ENCODE measurements at places on chromosomes 4 and X.

DNA sequence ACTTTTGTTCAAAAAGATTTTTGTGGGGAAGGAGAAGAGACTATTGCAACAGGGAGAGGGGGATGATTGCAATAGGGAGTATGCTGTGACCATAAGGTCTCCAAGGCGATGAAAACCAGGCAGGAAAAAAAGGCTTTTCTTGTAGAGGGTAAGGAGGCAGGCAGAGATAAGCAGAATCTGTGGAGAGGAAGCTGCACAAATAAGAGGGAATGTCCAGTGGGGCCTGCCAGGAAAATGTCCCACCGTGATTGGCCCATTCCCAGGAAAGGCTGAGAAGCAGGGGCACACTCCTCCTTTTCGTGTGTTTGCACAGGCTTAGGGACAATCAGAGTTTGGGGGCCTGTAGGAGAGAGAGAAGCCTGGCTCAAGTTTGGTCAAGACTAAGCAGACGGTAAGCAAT is 29.1 kb downstream of the SPACA5 start:
- DNase-seq = no peak

- peak; percentile 47 for DNase-seq
Observed at GRCh38 chr4:152894673-152895072, 41.5 kb upstream of the FHDC1 start.

DNA sequence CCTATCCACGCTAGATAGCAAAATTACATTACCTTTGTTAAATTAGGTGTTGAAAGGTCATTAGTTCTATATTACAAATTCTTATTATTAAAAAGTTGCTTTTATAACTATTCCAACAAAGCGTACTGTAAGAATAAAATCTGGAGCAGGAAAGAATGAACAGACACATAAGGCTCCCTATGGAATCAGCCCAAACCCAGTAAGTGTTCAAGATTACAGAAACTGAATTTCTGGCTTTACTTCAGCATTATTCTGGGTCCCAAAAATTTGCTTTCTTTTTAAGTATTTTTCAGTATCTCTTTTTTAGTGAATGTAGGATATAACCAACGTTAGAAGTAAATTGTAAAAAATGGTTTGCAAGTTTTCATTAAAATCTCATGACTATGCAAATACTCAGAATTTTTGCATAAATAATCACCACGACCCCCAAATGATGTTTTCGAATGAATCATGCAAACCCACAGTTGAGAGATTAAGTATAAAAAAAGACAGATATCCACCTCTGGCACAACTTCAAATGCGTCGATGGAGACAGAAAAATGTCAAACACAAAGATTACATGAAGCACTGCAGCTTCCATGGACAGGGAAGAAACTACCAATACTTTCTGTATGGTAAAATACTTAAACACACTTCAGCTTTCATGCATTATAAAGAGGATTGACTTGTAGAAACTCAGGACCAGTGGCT is 238.5 kb downstream of the RASL11B start:
- peak; percentile 55 for DNase-seq

DNA sequence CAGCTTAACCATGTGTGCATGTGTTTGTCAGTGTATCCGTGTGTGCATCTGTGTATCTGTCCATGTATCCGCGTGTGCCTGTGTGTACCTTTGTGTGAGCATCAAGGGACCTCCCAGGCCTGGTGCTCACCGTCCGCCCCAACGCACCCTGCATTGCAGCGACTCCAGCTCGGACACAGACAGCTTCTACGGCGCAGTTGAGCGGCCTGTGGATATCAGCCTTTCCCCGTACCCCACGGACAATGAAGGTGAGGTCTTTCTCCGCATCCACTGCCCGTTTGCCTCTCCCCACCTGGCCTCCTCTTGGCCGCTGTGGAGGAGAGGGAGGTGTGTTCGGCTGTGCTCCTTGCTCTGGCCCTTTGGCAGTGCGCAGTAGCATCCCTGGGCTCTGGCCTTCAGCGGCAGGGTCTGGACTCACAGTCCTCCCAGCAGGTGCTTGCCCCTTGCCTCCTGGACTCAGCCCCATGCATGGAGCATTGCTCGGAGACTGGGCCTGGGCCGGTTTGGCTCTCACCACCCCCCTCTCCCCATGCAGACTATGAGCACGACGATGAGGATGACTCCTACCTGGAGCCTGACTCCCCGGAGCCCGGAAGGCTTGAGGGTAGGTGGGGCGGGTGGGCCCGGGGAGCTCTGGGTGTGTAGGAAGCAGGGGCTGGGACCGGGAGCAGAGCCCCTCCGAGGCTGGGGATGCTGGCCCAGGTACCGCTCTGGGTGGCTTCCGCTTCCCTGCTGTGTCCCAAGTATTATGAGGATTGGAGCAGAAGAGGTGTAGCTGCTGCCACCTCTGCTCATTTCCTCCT is 16.4 kb upstream of the ADD1 start:
- no peak for DNase-seq

- no peak for DNase-seq
Observed at GRCh38 chr4:27011401-27011800, 150.8 kb downstream of the STIM2 start.

DNA sequence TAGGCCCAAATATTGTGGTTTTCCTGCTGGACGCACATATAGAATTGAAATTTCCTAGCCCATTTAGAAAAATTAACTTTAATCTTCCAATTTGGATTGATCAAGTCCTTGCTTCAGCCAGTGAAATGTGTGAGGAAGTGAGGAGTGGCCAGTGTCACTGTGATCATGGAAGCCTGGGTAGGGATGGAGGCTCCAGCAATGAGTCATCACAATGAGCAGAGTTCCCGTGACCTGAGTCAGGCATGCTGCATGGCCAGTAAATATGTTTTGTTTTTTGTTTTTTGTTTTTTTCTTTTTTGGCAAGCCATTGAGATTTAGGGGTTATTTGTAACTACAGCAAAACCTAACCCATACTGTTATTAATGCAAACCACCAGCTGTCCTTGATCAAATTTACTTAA is 52.1 kb downstream of the IDS start:
- DNase-seq = peak; percentile 60

- DNase-seq = no peak
Observed at GRCh38 chr4:30117433-30117832, 602.7 kb upstream of the PCDH7 start.

- DNase-seq = no peak
Observed at GRCh38 chr4:113699772-113700171, 61.8 kb downstream of the CAMK2D start.

- no peak for DNase-seq
Observed at GRCh38 chrX:143027275-143027674, 1.5 kb downstream of the SPANXN4 start.

GRCh38 chrX:102650903-102651241 is 411 bp upstream of the GPRASP1 start:
- DNase-seq = no peak

GRCh38 chr4:122992057-122992456 is 69.7 kb upstream of the NUDT6 start:
- no peak for DNase-seq

DNA sequence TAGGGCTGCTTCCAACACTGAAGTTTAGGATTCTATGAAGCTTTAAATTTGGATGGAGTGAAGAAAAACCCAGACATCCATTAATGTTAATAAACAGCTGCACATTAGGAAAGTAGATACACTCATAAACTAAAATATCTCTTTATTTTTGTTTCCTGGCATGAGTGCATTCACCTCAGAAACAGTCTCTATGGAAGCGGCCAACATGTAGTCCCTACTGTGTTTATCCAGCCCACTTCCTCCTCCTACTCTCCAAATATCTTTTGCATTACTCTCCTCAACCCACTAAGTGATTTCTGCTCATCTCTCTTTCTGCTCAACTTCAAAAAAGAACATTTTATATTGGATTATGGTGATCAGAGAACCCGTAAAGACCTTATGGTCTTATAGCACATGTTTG is 180.3 kb upstream of the MXRA5 start:
- DNase-seq = no peak

DNA sequence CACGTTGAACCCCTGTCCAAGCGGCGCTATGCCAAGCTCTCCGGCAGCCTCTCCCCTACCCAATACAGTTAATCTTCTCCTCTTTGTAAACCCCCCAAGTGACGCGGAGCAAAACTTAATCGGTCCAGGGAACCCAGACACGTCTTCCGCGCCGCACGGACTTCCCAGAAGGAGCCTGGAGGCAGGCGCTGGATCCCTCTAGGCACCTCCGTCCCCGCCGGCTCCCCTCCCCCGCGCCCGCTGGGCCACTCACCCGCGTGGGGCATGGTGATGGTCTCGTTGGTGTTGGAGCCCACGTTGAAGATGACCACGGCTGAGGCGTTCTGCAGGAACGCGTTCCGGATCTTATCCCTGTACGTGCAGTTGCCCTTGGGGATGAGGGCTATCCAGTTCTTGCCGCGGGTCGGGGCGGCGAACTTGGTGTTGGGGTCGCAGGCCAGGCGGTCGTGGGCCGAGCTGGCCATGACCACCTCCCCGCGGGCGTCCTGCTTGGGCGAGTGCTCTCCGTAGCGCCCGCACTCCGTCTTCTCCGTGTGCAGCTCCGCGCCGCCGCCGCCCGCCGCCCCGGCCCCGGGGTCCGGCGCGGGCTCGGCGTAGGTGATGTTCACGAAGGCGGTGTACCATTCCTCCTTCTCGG is 1.1 kb downstream of the RNF150 start:
- peak; percentile 61 for DNase-seq

DNA sequence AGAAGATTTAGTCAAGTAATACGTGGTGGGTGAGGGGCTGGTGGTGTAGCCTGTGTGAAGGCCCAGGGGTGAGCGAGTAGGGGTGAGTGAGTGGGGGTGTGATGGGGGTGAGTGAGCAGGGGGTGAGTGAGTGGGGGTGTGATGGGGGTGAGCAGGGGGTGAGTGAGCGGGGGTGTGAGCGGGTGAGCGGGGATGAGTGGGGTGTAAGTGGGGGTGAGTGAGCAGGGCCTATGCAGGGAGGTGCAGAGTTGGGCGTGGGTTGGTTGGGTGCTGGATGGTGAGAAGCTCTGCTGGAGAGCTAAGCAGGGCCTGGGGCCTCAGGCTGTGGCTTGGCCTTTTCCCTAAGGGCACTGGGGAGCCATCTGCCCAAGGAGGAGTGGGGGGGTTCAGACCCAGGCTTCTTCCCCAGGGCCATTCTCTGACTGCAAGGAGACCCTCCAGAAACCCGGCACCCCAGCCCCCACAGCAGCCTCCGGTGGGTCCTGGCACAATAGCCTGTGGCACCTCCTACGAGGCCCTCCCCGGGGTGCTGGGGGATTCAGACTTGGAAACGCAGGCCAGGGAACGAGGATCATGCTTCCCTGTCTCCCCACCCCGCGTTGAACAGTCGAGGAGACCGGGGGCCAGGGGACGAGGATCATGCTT is 30.4 kb downstream of the SH3TC1 start:
- no peak for DNase-seq

DNA sequence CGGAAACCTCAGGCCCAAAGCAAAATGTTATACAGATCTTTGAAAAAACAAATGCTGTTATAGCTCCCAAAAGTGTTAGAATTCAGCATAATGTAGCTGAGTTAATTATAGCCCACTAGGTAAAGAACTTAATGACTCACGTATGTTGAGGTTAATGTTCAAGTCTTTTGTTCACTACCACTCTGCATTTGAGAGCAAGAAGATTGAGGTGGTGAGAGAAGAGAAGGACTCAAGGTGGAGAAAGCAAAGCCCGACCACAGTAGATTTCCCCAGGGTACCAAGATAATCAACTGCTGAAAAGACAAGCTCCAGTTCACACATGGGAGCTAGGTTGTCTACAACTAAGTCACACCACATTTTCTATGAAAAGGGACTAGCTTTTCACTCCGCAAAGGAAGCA is 480.2 kb downstream of the DTHD1 start:
- DNase-seq = no peak

GRCh38 chrX:47633689-47634590 is 4.2 kb upstream of the CFP start:
- no peak for DNase-seq

DNA sequence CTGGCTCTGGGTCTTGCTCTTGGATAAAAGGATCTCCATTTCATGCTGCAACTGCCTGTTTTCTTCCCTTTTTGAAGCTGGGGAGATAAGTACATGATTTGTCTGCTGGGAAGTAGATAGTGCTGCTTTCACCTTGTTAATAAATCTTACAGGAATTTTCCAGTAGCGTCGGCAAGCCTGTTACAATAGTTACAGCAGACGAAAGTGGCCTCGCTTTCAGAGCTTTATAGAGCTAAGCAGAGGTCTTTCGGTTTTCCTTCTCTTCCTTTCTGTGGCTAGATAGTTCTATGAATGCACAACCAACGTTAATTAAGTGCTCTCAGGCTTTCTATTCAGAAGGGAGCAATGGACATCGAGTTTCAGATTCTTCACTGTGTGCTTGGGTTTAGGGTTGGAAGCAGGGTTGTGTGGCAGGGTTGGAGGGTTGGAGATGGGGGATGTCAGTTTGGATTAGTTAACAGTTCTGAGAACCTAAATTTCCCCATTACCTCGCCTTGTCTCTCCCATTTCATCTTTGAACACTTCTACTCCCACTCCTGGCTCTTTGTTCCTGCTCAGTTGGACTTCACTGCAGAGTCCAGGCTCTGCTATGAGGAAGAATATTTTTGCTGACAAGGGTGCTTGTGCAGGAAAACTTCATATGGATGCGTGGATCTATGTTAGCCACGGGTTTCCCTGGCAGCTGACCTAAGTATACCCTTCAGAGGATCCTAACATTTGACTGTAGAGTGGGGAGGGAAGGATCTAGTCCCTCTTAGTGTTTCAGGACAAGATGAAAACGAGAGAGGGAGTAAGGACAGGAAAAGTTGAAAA is 237.9 kb downstream of the ARHGAP10 start:
- no peak for DNase-seq

GRCh38 chrX:121949041-121949760 is 901.8 kb downstream of the GLUD2 start:
- no peak for DNase-seq

GRCh38 chrX:25016938-25017598 is 1.3 kb upstream of the ARX start:
- peak; percentile 65 for DNase-seq

- DNase-seq = no peak
Observed at GRCh38 chrX:67781132-67781531, 237.3 kb downstream of the AR start.

GRCh38 chrX:55006827-55007621 is 6.9 kb downstream of the APEX2 start:
- no peak for DNase-seq

DNA sequence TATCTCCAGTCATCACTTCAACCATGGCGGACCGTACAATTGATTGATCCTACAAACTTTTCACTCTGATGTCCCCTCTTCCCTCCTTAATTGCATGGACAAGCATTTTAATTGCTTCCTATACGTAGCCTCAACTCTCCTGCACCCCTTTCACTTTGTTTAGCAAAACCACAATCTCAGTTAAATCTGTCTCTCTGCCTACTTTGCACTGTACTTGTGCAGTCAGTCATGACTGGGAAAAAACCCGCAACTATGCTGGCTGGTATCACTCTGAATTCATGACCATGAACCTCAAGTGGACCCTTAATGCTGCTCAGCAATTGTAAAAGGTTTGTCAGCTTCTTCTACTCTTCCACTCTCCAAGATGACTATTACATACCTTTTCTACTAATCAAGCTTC is 51.7 kb upstream of the AFF2 start:
- DNase-seq = peak; percentile 13

DNA sequence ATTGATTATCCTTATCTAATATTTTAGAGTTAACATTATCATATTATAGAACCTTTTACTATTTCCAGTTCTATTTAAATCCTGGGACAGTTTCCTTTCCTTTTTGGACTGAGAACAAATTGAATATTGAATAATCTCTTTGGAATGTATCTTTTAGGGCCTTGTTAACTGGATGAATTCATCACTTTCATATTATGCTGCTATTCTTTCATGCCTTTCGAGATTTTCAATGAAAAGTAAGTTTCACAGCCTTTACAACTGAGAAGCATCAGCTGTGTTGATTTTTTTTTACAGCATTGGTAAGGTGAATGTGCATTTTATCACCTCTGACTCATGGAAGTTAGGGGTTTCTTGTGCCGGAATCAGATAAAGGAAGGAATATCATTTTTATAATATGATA is 39.6 kb downstream of the PDLIM5 start:
- DNase-seq = no peak

- peak; percentile 21 for DNase-seq
Observed at GRCh38 chrX:8027827-8028226, 100.6 kb upstream of the PNPLA4 start.
